ENCODE measurements at places on chromosomes 1 and 21.

- no peak for DNase-seq
These were observed 28.1 kb downstream of the SLC44A5 start for GRCh38 chr1:75582725-75583261.

DNA sequence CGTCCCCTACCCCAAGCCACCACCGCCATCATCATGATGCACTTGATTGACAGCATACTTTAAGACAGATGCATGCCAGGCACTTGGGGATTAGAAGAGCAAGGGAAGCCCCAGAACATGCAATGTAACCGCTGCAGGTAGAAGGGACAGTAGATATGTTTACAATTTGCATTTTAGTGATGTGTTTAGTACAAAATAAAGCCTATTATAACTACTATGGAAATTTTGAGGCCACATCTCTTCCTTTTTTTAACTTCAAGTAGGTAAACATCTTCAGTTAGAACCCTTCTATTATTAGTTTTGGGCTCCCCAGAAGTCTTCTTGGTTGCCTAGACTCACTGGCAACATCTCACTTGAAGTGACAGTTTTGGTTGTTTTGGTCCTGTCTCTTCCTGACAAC, 25.3 kb downstream of the CR1L start:
- DNase-seq: no peak

DNA sequence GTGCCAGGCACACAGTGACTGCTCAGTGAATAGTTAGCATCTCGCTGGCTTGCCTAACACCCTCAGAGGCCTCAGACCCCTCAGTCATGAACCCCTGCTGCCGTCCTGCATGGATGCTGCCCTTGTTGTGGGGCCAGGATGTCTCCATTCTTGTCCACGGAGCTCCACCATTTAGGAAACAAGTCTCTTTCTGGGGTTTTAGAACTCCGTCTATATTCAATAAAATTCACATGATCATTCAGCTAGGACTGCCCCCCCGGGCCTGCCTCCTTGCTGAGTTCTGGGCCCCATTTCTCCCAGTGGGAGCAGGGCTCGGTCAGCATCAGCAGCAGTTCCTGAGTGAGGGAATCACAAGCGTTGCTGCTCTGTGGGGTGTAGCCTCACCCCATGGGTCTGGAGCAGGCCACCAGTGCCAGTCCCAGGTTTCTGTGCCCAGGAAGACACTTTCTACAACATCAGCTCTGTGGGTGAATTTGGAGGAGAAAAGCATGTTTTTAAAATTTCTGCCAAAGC, 134.1 kb downstream of the RHOU start:
- no peak for DNase-seq

DNA sequence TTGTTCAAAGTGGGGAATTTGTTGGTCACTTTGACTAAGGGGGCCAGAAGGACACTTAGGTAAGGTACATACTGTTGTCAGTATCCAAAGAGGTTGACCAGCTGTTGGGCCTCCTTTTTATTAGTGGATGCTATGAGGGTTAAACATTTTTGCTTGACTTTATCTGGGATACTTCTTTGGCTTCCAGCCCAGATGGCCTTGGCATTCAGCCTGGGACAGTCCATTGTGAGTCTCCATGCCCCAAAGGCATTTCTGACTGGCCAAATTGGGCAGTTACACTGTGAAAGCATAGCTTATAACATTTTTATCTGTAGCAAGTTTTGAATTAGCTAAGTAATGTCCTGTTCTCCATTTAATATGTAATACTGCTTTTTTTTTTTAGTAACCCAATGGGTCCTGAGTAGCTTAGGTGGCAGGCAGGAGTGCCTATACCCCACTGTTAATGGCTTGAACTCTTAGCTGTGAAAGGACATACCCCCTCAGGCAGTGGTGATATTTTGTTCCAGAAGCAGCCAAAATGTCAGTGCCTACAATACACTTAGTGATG, 35.4 kb upstream of the CD1D start:
- peak; percentile 87 for DNase-seq

- DNase-seq: no peak
These were observed 176.4 kb upstream of the KAZN start for GRCh38 chr1:14421977-14422609.

DNA sequence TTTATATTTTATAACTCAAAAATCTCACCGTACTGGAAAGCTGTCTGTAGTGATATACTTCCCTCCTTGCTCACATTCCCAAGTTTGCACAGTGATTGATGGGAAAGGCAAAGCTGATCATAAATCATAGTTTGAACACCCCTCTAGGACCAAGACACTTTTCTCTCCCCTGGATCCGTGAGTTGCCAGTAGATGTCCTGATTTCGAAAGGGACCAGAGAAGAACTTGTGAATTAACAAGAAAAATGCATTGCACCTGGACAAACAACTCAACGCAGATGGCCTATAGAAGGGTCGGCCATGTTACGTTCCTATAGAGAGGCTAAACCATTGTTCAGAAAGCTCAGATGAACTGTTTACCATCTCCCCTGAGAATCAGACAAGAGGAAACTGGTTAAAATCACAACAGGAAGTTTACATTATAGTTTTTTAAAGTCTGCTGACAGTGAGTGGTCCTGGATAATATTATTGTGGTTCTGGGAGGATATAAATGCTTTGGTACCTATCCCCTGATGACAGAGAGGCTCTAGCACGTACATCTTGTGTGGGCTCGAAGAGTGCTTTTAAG, 124.0 kb upstream of the SLC45A1 start:
- no peak for DNase-seq

DNA sequence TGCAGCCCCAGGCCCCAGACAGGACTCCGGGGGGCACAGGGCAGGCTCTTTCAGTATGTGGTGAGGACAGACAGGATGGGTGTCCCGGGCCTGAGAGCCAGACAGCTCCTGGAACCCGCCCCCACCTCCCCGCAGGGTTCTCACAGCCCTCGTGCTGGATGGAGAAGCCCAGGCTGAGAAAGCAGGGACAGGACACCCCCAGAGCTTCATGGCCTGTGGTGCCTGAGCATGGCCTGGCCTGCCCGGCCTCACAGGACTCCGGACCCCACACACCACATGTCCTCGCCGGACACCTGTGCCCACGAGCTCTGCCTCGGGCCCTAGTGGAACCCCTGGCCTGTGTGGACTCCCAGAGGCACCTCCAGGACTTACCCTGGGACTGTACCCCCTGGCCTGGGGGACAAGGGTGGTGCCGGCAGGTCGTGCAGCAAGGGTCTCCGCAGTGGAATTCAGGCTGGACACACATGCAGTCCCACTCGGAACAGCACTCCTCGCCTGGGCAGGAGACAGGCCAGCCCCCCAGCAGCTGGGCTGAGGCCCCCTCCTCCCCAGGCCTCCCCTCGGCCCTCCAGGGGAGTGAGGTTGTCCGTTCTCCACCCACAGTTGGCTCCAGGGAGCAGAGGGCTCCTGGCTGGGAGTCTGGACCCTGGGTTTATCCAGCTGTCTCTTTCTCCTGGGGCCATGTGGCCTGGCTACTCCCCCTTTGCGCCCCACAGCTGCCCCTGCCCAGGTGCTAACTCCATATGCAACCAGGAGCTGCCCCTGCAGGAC, 1.2 kb downstream of the TNFRSF18 start:
- no peak for DNase-seq

DNA sequence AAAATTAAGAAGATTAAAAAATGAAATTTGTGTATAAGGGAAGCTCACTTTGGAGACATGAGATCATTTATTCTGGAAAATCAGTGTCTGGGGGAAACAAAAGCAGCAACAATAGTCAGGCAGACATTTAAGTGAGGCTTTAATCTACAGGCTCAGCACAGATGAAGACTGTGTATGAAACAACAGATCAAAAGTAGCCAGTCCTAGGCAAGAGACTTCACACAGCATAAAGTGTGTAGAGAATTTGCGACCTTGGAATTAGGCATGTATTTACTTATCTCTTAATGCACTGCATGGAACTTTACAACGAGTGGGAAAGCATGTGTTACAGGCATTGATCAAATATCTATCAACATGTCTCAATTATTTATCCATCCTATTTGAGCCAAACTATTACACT, 1099.9 kb downstream of the PLA2G4A start:
- no peak for DNase-seq

- no peak for DNase-seq
These were observed 9.3 kb downstream of the RGS1 start for GRCh38 chr1:192584866-192585265.

GRCh38 chr1:74753104-74753503, 20.2 kb downstream of the TYW3 start:
- DNase-seq: no peak

GRCh38 chr21:34886240-34887104, 162.6 kb downstream of the RUNX1 start:
- no peak for DNase-seq

GRCh38 chr1:100036718-100037655, 67.2 kb downstream of the SLC35A3 start:
- peak; percentile 63 for DNase-seq

GRCh38 chr21:34613679-34614627, 960 bp downstream of the RCAN1 start:
- DNase-seq: peak; percentile 4

- DNase-seq: no peak
These were observed 80.9 kb downstream of the IER5 start for GRCh38 chr1:181169281-181169865.

GRCh38 chr1:109906160-109906838, 4.3 kb upstream of the CSF1 start:
- DNase-seq: no peak

GRCh38 chr1:121458291-121459048, 273.7 kb downstream of the SRGAP2C start:
- no peak for DNase-seq

- no peak for DNase-seq
These were observed 1.3 kb downstream of the LY9 start for GRCh38 chr1:160797271-160797709.

DNA sequence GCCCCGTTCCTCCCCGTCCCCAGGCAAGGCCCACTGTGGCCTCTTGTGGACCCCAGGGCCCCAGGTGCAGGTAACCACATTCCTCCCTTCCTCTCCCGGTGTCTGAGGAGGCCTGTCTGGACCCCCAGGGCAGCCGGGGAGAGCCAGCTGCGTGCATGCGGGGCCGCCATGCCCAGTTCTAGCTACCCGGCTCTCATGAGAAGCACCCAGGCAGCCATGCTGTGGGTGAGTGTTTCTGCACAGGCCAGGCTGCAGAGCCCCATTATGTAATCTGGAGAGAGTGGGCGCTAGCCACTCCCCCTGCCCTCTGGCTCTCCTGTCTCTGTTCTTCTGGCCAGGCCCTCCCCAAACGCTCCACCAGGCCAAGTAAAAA, 18.4 kb upstream of the PLEKHG5 start:
- DNase-seq: no peak

DNA sequence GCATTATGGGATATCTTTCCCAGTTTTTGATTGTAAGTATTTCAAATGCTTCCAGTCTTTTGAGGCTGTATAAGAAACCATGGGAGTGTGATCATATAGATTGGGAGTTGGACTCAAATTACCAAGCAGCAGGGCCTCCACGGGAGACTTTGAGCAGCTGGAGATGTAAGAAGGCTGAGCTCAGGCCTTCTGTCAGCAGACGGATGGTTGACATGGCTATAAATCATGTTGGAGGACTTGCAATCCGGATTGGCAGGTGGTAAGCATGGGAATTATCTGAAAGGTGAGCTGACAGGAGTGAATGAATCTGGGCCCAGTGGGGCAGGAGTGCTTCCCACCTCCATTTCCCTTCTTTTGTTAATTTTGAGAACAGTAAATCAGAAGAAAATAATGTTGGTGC, 83.2 kb upstream of the PPM1J start:
- DNase-seq: no peak

DNA sequence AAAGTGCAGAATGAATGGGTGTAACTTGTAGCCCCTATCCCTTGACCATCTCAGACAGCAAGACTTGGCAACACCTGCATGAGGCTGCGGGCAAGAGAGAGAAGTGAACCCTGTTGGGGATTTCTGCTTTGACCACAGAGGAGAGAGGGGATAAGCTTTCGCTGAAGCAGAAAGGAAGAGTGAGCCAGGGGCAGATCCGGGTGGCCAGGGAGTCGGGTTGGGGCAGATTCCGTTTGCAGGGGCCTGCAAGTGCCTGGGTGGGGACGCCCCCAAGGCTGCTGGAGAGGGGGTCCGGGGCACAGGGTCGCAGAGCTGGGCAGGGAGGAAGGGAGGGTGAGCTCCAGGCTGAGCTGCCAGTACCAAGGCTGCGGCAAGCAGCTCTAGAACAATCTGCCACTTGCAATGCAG, 25.3 kb upstream of the PIK3CD start:
- peak; percentile 11 for DNase-seq

- peak; percentile 32 for DNase-seq
These were observed 34.9 kb upstream of the SCYL3 start for GRCh38 chr1:169928438-169929209.

DNA sequence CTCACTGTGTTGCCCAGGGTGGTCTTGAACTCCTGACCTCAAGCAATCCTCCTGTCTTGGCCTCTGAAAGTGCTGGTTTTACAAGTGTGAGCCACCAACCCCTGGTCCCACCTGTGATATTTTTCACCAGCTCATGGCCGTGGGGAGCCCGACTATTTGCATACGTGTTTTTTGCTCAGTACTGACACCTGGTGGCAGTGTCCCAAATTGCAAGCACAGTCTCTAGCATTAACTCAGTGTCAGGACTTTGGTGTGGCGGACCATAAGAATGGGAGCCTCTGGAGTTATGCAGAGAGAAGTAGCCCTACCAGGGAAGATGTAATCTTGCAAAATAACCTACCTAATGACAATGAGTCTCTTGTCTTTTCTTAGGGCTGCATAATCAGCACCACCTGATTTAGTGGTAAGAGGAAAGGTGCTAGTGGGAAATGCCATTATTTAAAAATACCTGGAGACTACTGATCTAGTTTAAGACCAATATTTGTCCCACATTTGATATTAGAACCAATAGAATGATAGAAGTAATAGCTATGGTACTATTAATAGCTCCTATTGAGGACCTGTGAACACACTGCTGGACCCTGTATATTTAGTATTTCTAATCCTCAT, 305.4 kb downstream of the DISC1 start:
- DNase-seq: no peak

- DNase-seq: no peak
These were observed 33.6 kb upstream of the DISP1 start for GRCh38 chr1:222781251-222781650.

- DNase-seq: no peak
These were observed 74.5 kb upstream of the USP24 start for GRCh38 chr1:55289614-55290013.

DNA sequence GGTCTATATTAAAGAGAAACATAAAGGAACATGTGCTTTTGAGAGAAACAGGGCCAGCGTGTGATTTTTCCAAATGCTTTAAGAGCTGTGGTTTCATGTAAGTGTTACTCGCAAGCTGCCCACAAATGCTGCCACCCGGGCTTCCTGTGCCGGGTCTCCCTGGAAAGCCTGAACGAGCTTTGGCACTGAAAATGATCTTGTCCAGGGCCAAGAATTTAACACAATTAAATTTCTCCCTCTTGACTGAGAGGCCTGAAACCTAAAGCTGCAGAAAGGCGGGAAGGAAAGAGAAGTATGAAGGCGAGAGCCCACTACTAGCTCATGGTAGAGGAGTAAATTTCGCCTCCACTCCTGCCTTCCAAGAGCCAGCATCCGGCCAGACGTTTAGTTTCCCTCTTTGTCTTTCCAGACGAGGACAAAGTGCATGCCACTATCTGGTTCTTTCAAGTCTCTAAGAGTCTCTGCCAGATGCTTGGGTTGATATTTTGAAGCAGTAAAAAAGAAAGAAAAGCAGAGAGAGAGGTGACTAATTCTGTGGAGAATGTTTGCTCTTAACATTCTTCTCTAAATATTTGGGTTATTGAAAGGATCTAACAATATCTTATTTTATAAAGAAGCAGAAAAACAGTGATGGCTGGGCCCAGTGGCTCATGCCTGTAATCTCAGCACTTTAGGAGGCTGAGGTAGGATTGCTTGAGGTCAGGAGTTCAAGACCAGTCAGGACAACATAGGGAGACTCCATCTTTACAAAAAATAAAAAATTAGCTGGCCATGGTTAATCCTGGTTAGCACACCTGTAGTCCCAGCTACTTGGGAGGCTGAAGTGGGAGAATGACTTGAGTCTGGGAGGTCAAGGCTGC, 100.0 kb upstream of the HNRNPU start:
- peak; percentile 30 for DNase-seq
